ENCODE measurements at places on chromosomes 1 and 21. TPM values are rescaled to one million over a fixed set of nuclear protein-coding genes. Genes with fewer than 3 reads are reported as not detected.

The TNFAIP8L2 gene
- not detected for total RNA-seq

GRCh38 chr1:201414051-201414738 lies 7.3 kb downstream of the TNNI1 start:
- no peak for DNase-seq

The SH3BGR gene
- total RNA-seq = 2.3 TPM

DNA sequence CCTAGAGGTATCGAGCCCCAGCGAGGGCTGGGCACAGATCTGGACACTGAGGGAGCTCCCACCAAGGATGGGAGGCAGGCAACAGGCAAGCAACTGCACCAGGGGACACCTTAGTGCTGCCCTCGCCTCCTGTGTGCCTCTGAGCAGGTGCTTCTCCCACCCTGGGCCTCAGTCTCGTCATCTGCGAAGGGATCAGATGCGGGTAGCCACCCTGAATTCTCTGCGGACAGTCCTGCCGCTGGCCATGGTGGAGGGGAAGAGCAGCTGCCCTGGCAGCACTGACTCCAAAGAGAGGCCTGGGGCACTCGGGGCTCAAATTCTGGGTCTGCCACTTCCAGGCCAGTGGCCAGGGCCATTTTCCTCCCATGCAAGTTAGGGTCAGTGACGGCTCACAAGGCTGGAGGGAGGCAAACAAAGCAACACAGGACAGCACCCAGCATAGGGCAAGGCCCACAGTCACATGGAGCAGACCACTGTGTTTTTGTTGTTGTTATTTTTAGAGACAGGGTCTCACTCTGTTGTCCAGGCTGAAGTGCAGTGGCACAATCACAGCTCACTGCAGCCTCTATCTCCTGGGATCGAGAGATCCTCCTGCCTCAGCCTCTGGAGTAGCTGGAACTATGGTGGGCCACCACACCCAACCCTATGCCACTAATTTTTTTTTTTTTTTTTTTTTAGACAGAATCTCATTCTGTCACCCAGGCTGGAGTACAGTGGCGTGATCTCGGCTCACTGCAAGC lies 7.1 kb upstream of the SDC3 start:
- DNase-seq = no peak

GRCh38 chr1:33381977-33382376 lies 48.9 kb downstream of the PHC2 start:
- no peak for DNase-seq

The FCMR gene
- not detected for total RNA-seq

The ATP1A4 gene
- total RNA-seq = 0.35 TPM

All from neural crest cell (in vitro differentiated cells).